ENCODE measurements at places on chromosomes 3 and 15.

DNA sequence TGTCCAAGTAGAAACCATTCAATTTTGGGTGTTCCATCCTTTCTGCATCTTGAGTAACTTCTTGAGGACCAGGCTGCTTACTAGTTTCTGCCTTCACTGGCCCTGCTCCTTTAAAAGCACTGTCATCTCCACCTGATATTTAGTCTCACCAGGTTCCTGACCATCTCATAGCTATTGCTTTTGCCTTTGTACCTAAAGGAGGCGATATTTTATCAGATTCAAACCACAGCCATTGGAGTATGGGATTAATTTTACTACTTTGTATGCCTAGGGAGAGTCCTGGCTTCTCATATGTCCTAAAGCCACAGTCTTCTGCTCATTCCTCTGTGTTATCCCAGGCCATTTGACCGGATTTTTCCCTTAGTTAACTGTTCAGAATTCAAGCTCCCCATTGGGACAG lies 51.8 kb upstream of the RFX7 start:
- no peak for DNase-seq

DNA sequence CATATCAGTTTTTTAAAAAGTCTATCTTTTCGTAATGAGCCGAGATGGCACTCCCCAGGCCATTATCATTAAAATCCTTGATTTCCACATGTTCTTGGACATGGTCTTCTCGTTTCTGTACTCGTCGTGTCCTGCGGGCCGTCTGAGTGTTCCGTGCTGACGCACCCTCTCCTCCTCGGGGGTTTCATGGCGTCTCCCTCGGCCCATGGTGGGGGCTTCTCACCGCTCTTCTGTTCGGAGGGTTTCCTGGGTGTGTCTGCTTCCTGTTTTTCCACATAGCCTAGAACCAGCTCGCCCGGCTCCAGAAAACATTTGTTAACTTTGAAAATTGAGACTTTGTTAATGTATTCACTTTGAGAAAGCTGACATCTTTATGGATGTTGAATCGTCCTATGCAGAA lies 92.7 kb downstream of the VGLL4 start:
- no peak for DNase-seq

DNA sequence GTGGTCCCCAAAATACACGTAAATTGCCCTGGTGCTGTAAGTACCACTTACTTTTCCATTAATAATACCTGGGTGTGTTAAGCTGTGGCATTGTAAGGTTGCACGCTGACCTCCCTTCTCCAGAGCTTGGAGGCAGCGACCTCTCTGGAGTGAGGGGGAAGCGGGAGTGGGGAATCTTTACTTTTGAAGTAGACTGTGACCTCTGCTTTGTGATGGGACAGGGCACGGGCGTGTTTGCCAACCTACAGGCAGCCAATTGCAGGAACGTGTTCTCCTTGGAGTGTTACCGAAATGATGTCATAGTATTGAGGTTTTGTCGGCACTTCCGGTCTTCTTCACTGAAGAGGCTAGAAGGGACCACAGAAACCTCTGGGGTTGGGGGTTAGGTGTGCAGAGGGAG lies 227.3 kb upstream of the C2CD4B start:
- DNase-seq = peak; percentile 43

DNA sequence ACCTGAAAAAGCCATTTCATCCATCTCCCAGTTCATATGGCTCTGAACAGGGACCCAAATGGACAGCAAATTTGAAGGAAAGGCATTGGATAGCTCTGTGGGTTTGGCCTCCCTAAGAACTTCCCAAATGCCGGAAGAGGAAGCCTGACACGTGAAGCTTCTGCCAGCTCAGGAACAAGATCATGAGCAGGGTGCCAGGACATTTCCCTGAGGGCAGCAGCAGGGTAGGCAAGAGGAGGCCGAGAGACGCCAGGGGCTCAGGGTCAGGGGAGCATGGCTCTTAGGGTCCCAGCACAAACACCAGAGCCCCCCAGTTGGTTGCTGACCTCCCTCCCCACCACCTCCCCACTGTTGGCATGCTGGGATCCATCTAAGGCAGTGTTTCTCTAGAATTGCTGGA lies 187.5 kb downstream of the MEGF11 start:
- no peak for DNase-seq

- DNase-seq = no peak
These were observed 5.0 kb downstream of the SUCNR1 start for GRCh38 chr3:151878465-151878864.

- DNase-seq = no peak
These were observed 437.8 kb upstream of the AZI2 start for GRCh38 chr3:28786446-28786845.

DNA sequence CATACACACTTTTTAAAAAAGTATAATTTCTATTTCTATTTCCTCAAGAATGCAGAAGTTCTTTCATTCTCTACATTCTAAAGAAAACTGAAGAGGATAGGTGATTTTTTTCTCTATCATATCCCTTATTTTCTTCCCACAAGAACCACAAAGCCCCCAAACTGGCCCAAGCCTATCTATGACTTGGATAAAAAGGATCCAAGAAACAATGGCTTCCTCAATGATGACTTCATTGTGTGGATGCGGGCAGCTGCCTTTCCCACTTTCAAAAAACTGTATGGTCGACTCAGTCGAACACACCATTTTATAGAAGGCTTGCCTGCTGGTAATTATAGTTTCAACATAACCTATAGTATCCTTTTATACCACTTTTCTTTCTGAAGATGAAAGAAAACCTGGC lies 52.9 kb upstream of the TBC1D23 start:
- no peak for DNase-seq

- no peak for DNase-seq
These were observed 31.0 kb upstream of the KLHL25 start for GRCh38 chr15:85825719-85826118.

DNA sequence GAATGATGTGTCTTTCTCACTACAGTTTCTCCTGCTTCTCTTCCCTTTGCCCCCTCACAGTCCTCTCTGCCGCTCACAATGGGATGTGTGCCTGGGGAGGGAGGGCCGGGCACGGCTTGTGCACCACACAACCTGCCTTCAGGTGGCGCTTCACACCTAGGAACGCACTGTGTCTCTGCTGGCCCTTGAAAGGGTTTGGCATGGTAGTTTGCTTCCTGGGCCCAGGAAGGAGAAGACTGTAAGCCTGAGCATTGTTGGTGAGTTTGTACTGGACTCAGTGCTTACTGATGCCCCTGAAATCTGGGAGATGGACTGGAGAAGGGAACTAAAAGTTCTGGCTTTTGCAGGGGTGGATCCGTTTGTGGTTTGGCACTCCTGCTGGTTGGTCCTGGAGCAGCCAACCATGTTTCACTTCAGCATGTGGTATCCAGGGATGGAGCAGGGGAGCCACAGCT lies 9.2 kb downstream of the ALPK3 start:
- DNase-seq = peak; percentile 41

- DNase-seq = no peak
These were observed 170.2 kb upstream of the NR2F2 start for GRCh38 chr15:96160269-96160668.

DNA sequence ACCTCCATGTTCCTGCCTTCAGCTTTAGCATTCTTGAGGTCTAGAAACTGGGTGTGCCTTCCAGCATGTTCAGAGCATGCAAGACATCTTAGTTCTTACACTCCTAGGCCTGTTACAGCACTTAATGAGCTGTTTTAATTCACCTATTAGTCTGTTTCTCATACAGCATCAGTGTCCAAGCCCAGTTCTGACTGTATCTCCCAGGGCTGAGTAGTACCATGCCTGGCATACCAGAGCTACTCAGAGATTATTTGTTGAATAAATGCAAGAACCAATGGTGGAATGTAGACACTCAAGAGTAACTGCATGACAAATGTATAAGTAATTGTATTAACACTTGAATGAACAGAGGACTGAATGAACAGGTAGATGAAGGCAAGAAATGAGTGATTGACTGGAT lies 61.8 kb upstream of the SCN5A start:
- no peak for DNase-seq

DNA sequence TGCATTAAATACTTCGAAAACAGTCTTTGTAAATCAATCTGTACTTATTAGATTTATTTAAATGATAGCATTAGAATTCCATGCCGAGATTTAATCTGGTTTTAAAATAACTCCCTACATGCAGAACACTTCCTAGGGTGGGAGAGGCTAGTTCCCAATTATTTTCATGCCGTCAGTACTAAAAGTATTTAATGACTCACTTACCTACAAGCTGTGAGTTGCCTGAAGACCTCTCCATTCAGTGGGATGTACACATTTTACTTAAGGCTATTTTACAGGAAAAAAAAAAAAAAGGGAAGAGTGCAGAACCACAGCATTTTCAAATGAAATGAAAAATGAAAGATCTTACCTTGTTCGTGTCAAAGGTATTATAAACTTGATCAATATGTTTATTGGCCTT lies 469 bp downstream of the GUCA1C start:
- DNase-seq = peak; percentile 64

GRCh38 chr3:125437631-125438435 lies 62.7 kb upstream of the ZNF148 start:
- DNase-seq = peak; percentile 52

DNA sequence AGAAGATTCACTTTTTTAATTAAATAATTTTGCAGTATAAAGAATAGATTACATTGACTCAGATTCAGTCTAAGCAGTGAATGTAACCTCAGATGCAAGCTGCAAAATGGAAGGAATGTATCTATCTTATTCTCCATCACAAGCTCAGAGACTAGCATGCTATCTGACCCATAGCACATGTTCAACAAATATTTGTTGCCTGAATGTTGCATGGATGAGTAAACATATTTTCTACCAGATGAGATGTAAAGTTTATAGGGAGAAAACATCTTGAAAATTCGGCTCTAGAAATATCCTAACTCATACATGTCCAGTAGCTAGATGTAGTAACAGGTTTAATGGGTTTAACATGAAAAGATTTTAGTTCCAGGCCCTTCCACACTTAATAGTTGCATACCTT lies 234.2 kb downstream of the MECOM start:
- no peak for DNase-seq

DNA sequence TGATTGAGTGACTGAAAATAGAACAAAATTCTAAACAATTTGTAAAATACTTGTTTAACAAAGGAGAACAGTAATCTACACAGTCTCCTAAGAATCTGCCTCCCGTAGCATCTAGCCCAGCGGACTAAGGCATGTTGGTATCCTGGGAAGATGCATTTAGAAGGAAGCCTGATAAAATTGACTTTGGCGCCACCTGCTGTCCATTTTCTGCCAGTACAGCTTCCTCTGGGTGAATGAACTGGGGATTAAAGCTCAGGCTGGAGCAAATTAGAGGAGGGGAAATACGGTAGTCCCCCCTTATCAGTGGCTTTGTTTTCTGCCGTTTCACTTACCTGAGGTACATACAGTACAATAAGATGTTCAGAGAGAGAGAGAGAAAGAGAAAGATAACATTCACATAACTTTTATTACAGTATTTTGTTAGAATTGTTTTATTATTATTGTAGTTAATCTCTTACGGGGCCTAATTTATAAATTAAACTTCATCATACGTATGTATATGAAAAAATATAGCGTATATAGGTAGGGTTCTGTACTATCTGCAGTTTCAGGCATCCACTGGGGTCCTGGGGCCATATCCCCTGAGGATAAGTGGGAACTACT lies 191.6 kb downstream of the GAP43 start:
- peak; percentile 78 for DNase-seq

DNA sequence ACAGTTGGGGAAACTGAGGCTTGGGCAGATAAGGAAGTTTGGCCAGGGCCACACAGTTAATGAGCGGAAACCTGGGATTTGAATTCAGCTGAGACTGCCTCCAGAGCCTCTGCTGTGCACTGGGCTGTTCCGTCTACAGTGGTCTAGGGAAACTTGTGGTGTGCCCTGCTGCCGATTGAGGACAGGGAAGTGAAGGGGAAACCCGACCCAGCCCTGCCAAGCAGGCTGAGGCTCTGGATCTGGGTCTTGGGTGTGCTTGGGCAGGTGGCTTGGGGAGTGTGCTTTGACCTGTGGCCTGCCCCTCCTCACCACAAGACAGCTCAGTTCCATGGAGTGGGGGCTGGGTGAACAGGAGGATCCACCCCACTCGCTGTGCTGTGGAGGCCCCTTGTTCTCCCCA lies 17.6 kb downstream of the NISCH start:
- DNase-seq = no peak

- DNase-seq = no peak
These were observed 598.4 kb upstream of the ZNF717 start for GRCh38 chr3:76383781-76384180.

DNA sequence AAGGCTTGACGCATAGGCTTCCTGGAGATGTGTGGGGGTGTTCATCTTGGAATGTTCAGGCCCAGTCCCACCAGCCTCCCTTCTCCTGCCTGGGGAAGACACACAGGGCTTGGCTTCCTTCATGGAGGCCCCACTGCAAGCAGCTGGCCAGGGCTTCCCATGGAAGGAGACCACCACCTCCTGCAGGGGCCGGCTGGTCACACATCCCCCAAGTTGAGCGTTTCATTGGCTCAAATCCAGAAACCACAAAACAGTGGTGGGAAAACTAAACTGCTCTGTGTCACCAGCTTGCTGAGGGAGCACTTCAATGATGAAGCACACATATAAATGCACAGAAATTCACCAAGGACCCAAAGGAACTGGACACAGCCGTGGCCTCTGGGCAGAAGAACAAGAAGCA lies 8.3 kb downstream of the IQSEC1 start:
- DNase-seq = no peak

DNA sequence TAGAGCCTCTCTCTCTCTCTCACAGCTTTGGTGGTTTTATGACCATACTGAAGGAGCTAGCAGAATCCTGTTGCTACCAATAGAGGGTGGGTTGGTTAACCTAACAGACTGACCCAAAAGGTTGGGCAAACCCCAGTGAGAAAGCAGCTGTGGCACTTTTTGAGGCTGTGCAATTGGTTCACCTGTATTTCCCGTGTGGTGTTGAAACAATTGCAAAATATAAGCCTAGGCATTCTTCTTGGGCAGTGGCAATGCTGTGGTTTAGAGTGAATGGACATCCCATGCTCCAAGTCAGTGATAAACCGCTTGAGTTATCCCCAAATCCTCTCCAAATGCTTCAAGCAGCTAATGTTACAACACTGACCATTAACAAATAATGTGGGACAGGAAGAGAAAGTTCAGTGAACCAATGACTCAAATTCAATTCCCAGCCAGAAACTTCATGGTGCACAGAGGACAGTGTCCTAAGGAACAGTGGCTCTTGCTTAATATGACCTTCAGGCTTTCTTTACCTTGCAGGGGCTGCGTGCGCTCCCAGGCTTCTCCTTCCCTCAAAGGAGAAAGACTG lies 261.9 kb upstream of the ICE2 start:
- peak; percentile 33 for DNase-seq

DNA sequence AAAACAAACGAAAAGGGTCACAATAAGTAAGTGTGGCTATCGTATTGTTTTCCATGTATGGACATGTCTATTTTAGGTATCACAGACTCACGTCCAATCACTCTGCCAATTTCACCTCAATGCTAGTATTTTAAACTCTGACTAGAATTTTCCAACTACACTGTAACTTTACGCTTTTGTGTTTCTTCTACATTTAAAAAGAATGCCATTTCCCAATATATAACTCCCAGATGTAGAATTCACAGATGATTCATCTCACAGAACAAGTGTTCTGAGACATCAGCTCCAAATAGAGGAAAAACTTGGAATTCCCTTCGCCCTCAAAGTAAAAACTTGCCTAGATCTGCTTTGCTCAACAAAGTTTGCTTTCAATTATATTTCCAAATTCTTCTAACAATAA lies 14.2 kb downstream of the LRIG1 start:
- DNase-seq = no peak

GRCh38 chr15:99895956-99896311 lies 162.7 kb upstream of the LYSMD4 start:
- DNase-seq = no peak

GRCh38 chr15:41417418-41418195 lies 712 bp downstream of the RTF1 start:
- DNase-seq = peak; percentile 17

GRCh38 chr15:66939451-66940023 lies 125.9 kb upstream of the SMAD3 start:
- DNase-seq = no peak

GRCh38 chr15:96355568-96356187 lies 25.2 kb downstream of the NR2F2 start:
- no peak for DNase-seq
